ENCODE measurements at places on chromosomes 11 and 22. TPM values are rescaled to one million over a fixed set of nuclear protein-coding genes. Genes with fewer than 3 reads are reported as not detected.

GRCh38 chr11:119782006-119782738 is 53.2 kb upstream of the NECTIN1 start:
- no peaks in the 10 kb centered on the region for H3K36me3 ChIP-seq
- no peak for DNase-seq
- H3K27me3 ChIP-seq, result no peaks in the 10 kb centered on the region
- no peak overlapping the region for H3K27ac ChIP-seq
- no peak overlapping the region for H3K4me3 ChIP-seq

GRCh38 chr11:113579292-113579940 is 104.2 kb upstream of the DRD2 start:
- H3K36me3 ChIP-seq, result no peaks in the 10 kb centered on the region
- H3K4me3 ChIP-seq, result no peak overlapping the region
- no peaks in the 10 kb centered on the region for H3K27me3 ChIP-seq
- H3K27ac ChIP-seq, result no peak overlapping the region

GRCh38 chr11:76622493-76623094 is 48.0 kb downstream of the LRRC32 start:
- no peak overlapping the region for H3K27ac ChIP-seq
- H3K27me3 ChIP-seq, result no peaks in the 10 kb centered on the region
- no peak overlapping the region for H3K4me3 ChIP-seq
- no peaks in the 10 kb centered on the region for H3K4me1 ChIP-seq

DNA sequence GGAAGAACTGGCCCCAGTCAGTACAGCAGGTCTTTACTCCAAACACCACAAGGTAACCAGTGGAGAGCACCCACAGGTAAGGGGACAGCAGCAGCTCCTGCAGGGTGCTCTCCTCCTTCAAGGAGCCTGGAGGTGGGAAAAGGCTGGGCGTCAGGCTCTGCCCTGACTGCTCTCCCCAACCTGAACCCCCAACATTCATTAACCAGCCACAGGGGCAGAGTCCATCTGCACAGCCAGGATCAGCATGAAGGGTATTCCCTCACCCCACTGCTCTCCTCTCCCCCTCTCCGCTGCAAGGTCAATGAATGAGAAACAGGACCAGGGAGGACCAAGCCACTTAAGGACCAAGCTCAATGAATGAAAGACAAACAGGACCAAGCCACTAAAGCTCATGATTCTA is 3.7 kb downstream of the SLC37A4 start:
- H3K27me3 ChIP-seq, result no peaks in the 10 kb centered on the region
- H3K4me1 ChIP-seq, result no peaks in the 10 kb centered on the region
- no peak overlapping the region for H3K27ac ChIP-seq
- DNase-seq, result no peak
- no peaks in the 10 kb centered on the region for H3K36me3 ChIP-seq
- H3K4me3 ChIP-seq, result no peak overlapping the region

- no peak for DNase-seq
- no peaks in the 10 kb centered on the region for H3K27me3 ChIP-seq
- H3K27ac ChIP-seq, result no peak overlapping the region
- no peak overlapping the region for H3K4me3 ChIP-seq
- H3K36me3 ChIP-seq, result no peaks in the 10 kb centered on the region
Observed at GRCh38 chr22:50313021-50313420, 5.6 kb upstream of the PLXNB2 start.

GRCh38 chr11:111512296-111513239 is at the start of gene BTG4:
Gene BTG4 (minus strand): TSS chr11:111512386. CDS start chr11:111498776, 13,610 bp downstream.
- H3K27ac ChIP-seq, result peak within 1 kb of the TSS; percentile 56
- H3K4me1 ChIP-seq, result no peaks in the 10 kb centered on the region
- H3K36me3 ChIP-seq, result no peaks in the 10 kb centered on the region
- H3K27me3 ChIP-seq, result peaks cover 3% of the 10 kb centered on the region
- H3K4me3 ChIP-seq, result peak within 1 kb of the TSS; percentile 38

- H3K4me3 ChIP-seq, result no peak overlapping the region
- no peak overlapping the region for H3K27ac ChIP-seq
- H3K27me3 ChIP-seq, result no peaks in the 10 kb centered on the region
- no peaks in the 10 kb centered on the region for H3K4me1 ChIP-seq
Observed at GRCh38 chr11:36874291-36874690, 276.3 kb upstream of the RAG2 start.

- no peak overlapping the region for H3K4me3 ChIP-seq
- no peak overlapping the region for H3K27ac ChIP-seq
- DNase-seq, result peak; percentile 3
- no peaks in the 10 kb centered on the region for H3K27me3 ChIP-seq
- H3K36me3 ChIP-seq, result no peaks in the 10 kb centered on the region
Observed at GRCh38 chr11:2517386-2518064, 72.7 kb downstream of the KCNQ1 start.

DNA sequence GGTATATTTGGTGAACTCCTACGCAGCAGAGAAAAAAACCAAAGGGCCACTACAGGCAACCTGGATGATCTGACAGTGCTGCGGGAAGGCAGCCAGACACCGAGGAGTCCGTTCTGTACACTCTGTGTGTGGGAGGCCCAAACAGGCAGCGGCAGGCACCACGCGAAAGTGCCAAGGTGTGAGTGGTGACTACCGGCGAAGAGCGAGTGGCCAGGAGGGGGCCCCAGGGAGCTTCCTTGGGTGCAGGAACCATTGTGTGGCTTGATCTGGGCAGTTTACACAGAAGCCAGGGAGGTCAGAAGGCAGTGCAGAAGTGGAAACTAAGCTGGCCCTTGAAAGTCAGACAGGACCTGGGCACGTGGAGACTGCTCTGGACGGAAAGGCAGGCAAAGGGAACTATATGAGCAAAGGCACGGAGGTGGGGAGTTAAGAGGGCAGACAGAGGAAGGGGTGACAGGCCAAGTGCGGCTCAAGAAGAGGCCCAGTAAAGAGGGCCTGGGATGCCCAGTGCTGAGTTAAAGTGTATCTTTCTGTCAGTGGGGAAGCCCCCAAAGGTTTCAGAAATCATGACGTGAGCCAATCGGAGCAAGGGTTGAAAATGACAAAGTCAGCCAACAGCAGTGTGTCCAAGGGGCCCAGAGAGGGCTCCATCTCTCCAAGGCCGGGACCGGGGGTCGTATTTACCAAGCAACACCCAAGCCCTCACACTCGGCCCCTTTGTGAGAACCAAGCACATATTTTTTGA is 10.6 kb downstream of the TMEM184B start:
- no peak overlapping the region for H3K4me3 ChIP-seq
- peaks cover 54% of the 10 kb centered on the region for H3K4me1 ChIP-seq
- H3K36me3 ChIP-seq, result no peaks in the 10 kb centered on the region
- no peak for DNase-seq

- H3K4me1 ChIP-seq, result peaks cover 74% of the 10 kb centered on the region
- no peaks in the 10 kb centered on the region for H3K27me3 ChIP-seq
- DNase-seq, result no peak
- H3K27ac ChIP-seq, result peak overlapping the region; percentile 90
- H3K36me3 ChIP-seq, result no peaks in the 10 kb centered on the region
- no peak overlapping the region for H3K4me3 ChIP-seq
Observed at GRCh38 chr11:47410370-47411264, 2.2 kb downstream of the SLC39A13 start.

DNA sequence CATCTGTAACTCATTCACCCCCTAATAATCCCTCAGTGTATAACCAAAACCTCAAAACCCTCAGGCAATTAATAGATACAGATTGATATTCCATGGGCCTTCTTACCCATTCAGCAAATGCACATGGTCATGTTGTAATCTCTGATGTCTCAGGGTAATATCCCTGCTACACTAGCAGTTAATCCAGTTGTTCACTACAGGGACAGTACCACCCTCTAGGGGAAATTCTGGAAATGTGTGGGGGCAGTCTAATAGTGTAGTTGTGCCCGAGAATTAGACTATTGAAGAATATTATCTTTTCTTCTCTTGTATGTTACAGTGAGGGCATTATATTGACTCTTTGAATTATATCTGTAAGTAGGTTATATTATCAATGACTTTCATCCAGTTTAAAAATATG is 175.4 kb downstream of the CWF19L2 start:
- H3K4me1 ChIP-seq, result no peaks in the 10 kb centered on the region
- H3K4me3 ChIP-seq, result no peak overlapping the region
- no peaks in the 10 kb centered on the region for H3K27me3 ChIP-seq
- H3K27ac ChIP-seq, result no peak overlapping the region

DNA sequence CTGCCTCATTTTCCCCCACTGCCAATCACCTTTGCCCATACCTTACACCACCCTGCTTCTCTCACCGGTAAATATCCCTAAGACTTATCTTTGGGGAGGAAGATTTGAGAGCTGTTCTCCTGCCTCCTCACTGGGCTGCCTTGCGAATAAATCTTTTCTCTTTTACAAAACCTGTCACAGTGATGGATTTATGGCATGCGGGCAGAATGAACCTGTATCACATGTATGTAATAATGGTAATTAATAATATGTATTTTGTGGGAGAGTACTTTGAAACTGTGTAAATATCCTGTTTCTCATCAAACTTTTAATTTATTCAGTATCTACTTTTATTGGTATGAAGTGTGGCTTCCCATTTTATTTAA is 3.6 kb upstream of the USP18 start:
- DNase-seq, result no peak
- no peak overlapping the region for H3K4me3 ChIP-seq

- no peak overlapping the region for H3K27ac ChIP-seq
- DNase-seq, result no peak
- no peaks in the 10 kb centered on the region for H3K27me3 ChIP-seq
- no peaks in the 10 kb centered on the region for H3K4me1 ChIP-seq
Observed at GRCh38 chr11:62193952-62194351, 3.9 kb downstream of the SCGB1D1 start.

GRCh38 chr11:14544611-14545010 is 24.4 kb upstream of the PSMA1 start:
- no peaks in the 10 kb centered on the region for H3K27me3 ChIP-seq
- no peaks in the 10 kb centered on the region for H3K36me3 ChIP-seq
- no peak for DNase-seq
- no peaks in the 10 kb centered on the region for H3K4me1 ChIP-seq

- peak; percentile 20 for DNase-seq
- H3K27me3 ChIP-seq, result no peaks in the 10 kb centered on the region
- no peaks in the 10 kb centered on the region for H3K36me3 ChIP-seq
- no peak overlapping the region for H3K27ac ChIP-seq
- no peaks in the 10 kb centered on the region for H3K4me1 ChIP-seq
Observed at GRCh38 chr11:9951807-9952206, 287.9 kb downstream of the SWAP70 start.

The APOL2 gene
- total RNA-seq, result 77.2 TPM

The MS4A12 gene
- total RNA-seq, result not detected

The TYMP gene
- total RNA-seq, result 57.5 TPM

The SMIM35 gene
- total RNA-seq, result not detected

The NF2 gene
- 39.0 TPM for total RNA-seq

The SAA1 gene
- 58.8 TPM for total RNA-seq

The KIRREL3 gene
- total RNA-seq, result not detected
